Hepatocyte (in vitro differentiated cells): ENCODE measurements at places on chromosomes 1 and 21.

GRCh38 chr1:18542351-18542750 lies 61.6 kb downstream of the KLHDC7A start:
- no peak for DNase-seq

DNA sequence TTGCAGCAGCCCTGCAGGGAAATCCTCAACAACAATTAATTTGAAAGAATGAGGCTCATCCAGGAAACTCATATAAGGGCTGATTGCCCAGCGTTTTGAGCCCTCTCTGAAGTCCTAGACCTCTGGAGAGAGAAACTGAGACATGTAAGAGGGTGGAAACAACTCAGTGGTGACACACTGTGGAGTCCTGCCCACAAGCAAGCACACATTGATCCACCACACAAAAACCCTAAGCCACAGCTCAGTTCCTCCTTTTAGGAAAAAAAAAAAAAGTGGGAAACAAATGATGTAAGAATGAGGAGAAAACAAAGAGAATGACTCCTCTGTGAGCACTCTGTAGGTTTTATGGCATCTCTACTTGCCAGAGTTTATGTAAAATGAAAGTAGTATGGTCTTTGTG lies 22.9 kb upstream of the PLA2G5 start:
- no peak for DNase-seq

DNA sequence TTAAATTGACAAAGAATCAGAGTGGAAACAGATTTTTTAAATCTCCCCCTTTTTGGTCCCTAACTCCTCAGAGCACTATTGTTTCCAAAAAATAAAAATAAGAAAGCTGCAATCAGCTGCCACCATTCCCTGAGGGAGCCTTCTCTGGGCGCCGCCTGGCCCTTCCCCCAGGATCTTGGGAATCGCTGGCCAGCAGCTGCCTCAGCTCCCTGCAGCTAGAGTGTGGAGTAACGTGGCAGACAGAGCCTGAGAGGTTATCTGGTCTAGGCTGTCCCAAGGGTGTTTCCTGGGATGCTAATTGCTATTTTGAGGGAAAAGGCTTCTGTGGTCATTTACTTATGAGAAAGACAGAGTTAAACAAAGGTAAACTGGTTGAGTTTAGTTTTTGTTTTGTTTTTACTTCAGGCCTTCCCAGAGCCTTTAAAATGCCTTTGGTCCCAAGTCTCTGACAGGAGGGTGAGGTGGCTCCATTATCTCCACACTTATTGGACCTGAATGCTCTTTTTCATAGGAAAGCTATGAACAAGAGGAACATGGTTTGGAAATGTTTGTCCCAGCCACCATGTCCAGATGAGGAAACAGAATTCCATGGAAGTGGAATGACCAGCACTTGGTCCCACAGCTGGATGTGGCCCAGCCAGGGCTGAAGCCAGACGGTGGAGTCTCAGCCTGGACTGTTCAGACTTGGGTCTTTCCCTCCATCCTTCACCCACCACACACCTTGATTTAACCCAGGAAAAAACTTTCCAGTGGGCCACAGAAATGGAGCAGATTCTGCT lies 14.1 kb upstream of the KIAA1614 start:
- DNase-seq: no peak

DNA sequence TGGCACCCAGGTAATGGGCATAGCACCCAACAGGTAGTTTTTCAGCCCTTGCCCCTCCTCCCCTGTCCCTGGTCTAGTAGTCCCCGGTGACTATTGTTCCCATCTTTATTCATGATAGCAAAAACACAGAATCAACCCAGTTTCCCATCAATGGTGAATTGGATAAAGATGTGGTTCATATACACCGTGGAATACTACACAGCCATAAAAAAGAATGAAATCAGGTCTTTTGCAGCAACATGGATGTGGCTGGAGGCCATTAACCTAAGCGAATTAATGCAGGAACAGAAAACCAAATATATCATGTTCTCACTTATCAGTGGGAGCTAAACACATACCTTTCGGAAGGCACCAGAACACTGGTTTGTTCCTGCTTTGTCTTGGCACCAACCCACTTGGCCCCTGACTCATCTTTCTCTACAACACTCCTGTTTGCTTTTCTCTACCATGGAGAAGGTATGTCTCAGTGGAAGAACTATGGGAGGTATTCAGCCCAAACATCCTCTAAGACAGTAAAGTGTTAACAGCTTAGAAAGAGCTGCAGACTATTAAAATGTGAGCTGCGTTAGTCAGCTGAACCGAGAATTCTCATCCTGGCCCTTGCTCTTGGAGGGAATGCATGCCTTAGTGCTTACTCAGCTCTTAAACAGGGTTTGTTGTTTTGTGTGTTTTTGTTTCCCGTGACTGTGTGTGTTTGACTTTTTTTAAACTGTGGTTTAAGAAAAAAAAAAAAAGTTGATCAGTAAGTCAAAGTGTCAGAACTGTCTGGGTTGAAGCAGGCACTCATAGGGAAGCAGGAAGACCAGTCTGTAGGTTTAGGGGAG lies 203.0 kb downstream of the TOMM20 start:
- peak; percentile 87 for DNase-seq
